ENCODE measurements at places on chromosomes 3 and 15.

DNA sequence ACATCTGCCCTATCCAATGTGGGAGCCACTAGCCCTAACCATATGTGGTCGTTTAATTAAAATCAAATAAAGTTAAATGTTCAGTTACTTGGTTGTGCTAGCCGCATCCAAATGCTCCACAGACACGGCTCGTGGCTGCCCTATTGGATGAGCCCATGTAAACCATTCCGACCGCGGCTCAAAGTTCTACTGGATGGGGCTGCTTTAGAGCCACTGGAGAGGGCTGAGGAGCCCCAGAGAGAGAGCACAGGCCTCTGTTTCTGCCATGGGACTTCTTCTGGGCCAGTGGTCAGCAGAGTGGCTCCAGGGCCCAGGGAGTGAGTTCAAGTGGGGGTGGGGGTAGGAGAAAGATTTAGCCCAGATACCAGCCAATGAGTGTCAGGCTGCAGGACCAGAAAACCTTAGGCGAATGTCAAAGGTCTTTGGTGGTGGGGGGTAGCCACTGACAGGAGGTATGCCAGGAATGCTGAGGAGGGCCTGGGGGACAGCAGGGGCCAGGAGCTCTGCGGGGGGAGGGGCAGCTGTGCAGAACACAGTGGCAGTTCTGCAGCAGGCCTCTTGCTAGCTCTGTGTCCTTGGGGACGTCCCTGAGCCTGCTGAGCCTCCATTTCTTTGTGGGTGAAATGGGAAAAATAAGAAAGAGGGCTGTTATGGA, 30.1 kb downstream of the SPSB4 start:
- DNase-seq, result no peak

DNA sequence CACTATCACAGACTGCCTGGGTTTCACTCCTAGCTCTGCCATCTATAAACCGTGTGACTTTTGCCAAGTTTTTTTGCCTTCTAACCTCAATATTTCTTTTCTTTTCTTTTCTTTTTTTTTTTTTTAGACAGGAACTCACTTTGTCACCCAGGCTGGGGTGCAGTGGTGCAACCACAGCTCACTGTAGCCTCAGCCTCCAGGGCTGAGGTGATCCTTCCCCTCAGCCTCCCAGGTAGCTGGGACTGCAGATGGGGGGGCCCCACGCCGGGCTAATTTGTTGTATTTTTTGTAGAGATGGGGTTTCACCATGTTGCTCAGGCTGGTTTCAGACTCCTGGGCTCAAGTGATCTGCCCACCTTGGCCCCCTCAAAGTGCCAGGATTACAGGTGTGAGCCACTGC, 3.2 kb upstream of the ADAM10 start:
- DNase-seq, result no peak

DNA sequence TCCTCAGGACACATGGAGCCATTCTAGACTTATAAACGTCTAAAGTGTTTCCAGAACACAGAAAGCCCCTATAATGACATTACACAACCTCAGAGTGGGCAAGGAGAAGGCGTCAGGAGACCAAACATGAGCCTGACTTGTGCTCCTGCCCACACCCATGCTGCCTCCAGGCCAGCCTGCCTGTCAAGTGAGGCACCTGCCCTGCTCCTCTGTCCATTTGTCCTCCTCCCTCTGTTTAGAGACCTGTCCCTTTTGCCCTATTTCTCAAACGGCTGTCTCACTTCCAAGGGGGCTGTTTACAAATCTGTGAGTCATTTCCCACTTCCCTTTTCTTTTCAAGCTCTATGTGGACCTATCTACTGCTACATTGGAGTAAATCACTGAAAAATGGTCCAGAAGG, 21.0 kb downstream of the ZDHHC3 start:
- DNase-seq, result no peak

DNA sequence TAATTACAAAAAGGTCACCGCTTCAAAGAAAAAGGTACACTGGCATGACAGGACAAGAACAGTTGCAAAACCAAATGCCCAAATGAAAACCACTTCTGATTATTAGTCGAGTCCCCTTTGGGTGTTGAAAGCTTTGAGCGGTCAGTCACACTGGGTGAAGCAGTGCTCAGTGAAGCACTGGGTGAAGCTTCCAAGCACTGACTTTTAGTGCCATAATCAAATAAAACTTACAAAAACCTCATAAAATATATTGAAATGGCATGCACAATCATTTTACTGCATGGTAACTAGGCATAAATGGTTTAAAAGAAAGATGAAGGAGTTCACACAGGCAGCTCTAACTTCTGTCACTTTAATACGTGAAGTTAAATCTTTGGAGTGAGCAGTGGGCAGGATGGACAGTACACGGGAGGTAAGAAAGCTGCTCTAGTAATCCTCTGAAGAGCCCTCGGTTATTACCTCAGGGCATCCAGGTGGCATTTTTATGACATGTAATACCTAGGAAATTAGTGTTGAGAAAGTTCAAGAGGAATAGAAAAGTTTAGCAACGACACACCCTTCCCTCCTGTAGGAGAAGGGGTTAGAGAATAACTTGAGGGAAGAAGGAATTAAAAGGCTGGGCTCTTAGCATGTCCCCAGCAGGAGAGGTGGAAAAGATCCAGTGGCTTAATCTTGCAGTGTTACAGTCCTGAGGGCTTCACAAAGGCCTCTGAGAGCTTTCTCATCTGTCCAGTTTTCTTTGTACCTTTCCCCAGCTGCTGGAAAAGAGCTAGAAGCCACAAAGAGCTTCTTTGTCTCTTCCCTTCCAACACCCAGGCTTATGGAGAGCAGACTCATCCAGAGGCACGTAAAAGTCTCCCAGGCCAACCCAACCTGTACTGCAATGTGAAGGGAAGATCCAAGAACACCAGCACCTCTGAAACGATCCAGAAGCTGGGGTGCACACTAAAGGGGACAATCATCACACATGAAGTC, 64.9 kb upstream of the MYO5C start:
- DNase-seq, result no peak

GRCh38 chr3:128895843-128896697, 16.6 kb downstream of the ACAD9 start:
- no peak for DNase-seq

DNA sequence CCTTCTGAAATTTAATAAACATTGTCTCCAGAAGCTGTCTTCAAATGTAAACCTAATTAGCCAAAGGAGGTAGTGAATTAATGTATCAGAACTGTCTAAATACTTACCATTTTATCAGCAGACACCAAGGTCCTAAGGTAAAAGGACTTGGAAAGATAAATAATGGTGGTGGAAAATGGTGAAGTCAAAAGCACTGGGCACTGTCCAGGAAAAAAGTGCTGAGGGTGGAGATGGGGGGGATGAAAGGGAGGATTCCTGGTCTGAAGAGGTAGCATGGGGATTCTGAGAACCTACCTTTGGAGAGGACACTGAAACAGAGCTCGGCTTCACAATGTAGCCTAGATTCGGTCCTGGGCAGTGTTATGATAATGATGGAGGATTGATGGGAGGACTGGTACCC, 149.0 kb upstream of the DPH6 start:
- DNase-seq, result no peak

GRCh38 chr3:39260957-39261356, 18.9 kb downstream of the CX3CR1 start:
- DNase-seq, result no peak

DNA sequence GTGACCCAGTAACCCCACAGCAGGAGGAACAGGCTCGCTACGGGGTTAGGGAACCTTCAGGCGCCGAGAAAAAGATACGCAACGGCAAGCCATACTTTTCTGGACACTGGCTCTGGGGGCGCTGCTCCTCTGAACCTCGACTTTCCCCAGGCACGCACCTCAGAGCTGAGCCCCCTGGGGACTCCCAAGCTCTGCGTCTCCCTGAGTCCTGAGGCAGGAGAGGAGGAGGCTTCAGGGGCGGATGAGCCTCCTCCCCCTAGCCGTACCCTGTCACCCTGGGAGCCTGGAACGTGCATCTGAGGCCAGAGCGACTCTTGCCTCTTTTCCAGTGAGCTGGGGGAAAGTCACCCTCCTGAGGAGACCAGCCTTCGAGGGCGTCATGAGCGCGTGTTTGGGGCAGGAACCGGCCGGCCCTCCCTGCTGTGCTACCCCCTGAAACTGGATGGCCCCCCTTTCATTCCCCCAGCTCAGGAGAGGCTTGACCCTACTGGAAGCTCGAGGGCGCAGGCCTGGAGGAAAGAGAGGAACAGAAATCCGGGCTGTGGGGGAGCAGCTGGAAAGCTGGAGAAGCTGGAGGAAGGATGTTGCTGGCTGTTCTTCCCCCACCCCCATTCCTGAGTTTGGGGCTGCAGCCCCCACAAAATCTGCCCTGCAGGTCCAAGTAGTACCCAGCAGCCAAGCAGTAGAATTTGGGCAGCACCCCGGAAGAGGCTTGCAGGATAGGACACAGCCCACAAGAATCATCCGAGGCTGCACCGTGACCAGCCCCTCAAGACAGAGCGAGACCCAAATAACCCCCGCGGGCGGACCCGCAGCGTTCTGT, 25.1 kb upstream of the POLG start:
- no peak for DNase-seq

- no peak for DNase-seq
Observed at GRCh38 chr3:112314649-112315048, 18.3 kb upstream of the CD200 start.

DNA sequence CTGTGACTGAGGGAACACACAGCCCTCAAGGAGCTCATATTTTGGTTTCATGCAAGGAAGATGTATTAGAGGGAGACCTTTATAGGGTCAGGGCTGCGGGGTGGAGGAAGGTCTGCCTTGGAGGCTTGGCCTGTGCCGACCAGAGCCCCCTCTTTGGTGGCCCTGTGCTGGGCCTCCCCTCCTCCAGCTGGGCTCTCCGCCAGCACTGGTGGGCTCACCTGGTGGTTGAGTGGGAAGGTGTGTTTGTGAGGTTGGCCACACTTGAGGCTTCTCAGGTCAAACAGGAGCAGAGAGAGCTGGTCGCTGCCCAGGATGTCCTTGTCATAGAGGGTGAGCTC, 2.6 kb downstream of the PLA2G4F start:
- DNase-seq, result no peak

All from stimulated activated CD8-positive, alpha-beta memory T cell treated with anti-CD3 and anti-CD28 coated beads, Interleukin-4, amount 100 ng/mL, for 4 hours (primary cell).